ENCODE measurements at places on chromosomes 3 and 15. TPM values are rescaled to one million over a fixed set of nuclear protein-coding genes. Genes with fewer than 3 reads are reported as not detected.
A peak's percentile ranks its signal among the peaks of the same experiment; 100 is the strongest.

The ZNF502 gene
- 5.3 TPM for total RNA-seq

The SERPINI2 gene
- not detected for total RNA-seq

The CFAP20DC gene
- 12.0 TPM for total RNA-seq

DNA sequence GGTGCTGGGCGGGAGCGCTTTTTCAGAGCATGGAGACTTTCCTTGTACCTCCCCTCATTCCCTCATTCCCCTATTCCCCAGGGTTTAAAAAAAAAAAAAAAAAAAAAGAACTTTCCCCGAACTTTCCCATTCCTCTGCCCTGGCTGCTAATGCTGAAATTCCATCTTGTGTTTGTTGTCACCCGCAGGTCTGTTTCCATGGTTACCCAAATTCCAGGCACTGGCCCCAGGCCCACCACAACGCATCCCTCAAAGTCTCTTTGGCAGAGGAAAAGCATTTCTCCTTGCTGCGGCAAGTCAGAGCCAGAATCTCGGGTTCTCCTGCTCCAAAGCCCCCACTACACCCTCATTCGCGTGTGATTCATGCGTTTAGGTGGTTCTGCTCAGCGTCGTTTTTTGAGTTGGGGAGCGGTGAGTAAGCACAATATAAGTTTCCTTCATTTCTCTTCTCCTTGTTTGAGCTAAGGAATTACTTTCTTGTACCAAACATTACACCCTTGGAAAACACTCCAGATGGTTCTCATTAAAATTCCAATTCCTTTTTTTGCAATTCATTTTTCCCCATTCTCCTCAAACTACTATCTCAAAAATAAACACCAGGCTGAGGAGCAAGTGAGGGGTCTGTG lies 21.6 kb downstream of the ANAPC13 start:
- peak; percentile 96 for DNase-seq

- DNase-seq = no peak
Measured at GRCh38 chr3:57019057-57019456, 41.4 kb upstream of the SPATA12 start.

DNA sequence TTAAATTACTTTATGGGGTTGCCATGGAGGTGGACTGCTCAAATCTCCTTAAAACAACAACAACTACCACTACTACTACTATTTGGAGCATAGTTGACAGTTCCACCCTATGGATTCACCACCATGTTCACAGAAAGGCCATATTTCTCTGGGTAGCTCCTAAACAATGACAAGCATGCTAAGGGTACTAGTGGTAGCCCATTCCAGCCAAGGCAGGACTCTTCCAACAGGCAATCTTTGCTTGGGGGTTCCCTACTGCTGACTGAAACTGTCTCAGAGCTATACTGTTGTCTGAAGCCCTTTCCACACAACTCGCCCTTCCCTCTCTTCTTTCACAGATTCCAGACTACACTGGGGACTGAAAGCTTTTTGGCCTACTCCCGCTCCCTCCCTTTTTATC lies 68.9 kb downstream of the CYP19A1 start:
- no peak for DNase-seq

DNA sequence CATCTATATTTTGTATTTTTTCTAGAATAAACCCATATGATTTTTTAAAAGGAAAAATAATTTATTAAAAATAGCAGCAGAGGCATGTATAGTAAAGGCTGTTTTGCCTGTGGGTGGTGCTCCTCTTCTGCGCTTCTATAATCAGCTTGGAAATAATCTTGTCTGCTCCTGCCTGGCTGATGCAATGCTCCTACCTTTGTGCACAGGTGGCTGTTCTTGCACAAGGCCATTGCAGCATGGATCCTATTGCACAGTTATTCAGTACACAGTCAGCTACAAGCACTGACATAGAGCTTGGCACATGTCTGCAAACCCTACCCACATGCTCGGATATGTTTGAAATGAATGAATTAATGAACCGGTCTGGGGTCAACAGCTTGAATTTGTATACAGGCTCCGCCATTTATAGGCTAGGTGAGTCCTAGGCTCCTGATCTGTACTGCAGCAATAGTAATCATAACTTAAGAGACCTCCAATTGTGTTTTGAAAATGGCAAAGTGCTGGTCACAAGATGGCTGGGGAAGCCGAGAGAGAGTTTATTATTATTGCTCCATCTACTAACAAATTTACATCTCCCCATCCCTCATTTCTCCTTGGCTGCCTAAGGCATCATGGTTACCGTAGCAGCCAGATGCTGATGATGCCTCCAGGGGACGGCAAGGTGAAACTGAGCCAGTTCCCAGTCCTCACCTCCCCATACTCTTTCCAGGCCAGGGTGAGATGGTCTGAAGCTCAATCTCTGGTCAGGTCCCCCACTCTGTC lies 532 bp upstream of the RTP1 start:
- DNase-seq = no peak

DNA sequence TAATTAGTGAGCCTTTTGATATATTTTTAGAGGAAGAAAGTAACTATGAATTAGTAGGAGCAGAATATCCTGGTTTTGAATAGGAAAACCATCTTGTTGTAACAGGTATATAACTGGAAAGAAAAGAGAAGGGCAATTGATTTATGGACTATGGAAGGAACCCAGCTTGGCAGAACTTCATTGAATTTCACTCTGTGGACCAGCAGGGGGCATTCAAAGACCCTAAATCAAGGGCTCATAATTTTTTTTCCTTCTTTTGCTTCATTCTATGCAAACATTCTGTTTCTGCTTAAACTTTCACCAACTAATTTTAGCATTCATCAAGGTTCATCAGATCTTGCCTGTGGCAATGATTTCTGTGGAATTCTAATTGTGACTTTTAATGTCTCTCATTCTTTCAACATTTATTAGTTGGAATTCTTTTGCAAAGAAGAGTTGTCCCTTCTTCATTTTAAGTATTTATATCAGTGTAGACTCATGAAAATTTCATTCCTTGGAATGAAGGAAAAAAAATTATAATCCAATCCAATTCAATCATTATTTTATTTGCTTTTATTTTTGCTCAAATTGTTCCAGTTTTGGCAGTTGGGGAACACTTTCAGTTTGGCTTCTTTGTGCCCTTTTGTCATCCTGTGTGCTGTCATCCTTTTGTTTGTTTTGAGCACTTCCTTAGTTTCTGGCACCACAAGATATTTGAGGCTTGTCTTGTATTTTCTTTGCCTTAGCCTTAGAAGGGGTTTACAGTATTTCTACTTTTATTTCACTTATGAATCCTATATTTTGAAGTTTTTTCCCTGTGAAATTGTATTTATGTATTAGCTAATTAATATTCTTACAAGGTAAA lies 30.4 kb downstream of the NXPE3 start:
- DNase-seq = peak; percentile 45
